Activated naive CD8-positive, alpha-beta T cell treated with anti-CD3 and anti-CD28 coated beads, Interleukin-2, amount 50 U/mL, for 24 hours (primary cell): ENCODE measurements at places on chromosomes 1 and 21.

DNA sequence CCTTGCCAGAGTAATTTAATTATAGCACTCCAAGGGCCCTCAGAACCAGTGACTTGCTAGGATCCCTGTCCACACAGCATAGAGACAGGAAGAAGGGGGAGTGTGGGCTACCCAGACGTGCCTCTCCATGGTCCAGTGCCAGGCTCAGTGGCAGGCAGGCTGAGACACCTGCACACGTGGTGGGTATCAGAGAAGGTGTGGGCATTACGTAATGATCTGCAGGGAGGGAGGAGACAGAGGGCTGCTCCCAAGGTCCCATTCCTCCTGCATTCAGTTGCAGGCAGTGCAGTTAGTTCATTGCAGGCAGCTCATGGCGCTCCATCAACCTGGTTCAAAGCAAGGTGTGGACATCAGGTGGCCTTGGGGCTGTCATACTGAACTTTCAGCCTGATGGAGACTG, 49.9 kb downstream of the C8B start:
- no peak for DNase-seq

DNA sequence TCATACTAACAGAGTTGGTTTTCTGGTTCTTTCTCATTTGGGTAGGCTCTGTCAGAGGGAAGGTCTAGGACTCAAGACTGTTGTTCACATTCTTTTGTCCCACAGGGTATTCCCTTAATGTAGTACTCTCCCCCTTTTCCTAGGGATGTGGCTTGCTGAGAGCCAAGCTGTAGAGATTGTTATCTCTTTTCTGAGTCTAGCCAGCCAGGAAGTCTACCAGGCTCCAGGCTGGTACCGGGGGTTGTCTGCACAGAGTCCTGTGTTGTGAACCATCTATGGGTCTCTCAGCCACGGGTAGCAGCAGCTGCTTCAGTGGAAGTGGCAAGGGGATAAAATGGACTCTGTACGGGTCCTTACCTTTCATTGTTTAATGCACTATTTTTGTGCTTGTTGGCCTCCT, 226.4 kb downstream of the LBR start:
- DNase-seq, result no peak

GRCh38 chr1:151539321-151540020, 638 bp upstream of the TUFT1 start:
- peak; percentile 22 for DNase-seq

- no peak for DNase-seq
Measured at GRCh38 chr1:156751451-156751756, at the start of gene HDGF. TSS of gene HDGF (minus strand) at chr1:156751675. CDS start at chr1:156751429, 246 bp downstream.

- DNase-seq, result no peak
Measured at GRCh38 chr1:41557751-41558455, 73.4 kb upstream of the EDN2 start.

GRCh38 chr21:33902349-33902748, 13.3 kb downstream of the ATP5PO start:
- DNase-seq, result no peak

DNA sequence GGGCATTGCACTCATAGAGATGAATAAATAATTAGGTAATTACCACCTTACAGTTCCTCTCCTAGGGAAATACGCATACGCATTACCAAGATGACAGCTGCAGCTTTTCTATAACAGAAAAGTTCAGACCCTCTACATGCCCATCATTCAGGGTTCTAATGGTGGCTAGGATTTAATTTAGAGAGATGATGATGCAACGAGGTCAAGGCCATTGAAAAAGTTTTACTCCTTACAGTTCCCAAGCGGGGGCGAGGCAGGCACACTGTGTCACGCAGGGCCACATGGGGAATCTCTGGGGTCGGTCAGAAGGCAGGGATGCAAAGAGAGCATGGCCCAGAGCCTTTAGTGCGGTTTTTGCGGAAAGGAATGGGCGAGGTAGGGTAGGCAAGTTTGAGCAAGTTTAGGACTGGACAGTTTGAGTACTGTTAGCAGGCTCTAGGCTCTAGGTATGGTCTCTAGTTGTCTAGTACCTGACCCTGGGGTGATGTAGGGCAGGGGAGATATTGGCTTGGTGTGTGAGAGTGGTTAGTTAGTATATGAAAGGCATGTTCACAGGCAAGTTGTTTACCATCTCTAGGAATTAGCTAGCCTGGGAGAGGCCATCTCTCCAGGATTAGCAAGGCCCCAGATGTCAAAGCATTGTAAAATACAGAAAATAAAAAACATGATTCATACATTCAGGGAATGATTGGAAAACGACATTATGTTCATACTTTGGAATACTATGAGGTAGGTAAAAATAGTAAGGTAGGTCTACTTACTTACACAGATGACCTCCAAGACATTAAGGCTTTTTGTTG, 29.6 kb upstream of the ID3 start:
- no peak for DNase-seq

- no peak for DNase-seq
Measured at GRCh38 chr1:225945564-225945963, 4.5 kb upstream of the LEFTY2 start.

- no peak for DNase-seq
Measured at GRCh38 chr1:162631546-162632191, 595 bp upstream of the DDR2 start.

DNA sequence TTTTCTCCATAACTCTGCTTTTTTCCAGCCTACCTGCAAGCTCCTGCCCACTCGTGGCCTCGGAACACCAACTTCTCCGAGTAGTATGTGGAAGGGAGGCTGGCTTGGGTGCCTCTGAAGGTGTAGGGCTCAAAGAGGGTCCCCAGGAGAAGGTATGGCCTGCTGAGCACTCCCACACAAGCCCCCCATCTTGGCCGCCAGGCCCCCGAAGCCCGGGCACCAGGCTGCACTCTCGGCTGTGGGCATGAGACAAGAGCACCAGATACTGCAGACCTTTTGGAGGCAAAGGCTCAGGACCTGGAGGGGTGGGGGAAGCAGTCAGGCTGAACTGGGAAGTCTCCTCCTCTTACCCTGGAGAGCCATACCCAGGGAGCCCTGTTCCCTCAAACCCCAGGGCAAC, 1.7 kb downstream of the ZNF692 start:
- DNase-seq, result no peak

DNA sequence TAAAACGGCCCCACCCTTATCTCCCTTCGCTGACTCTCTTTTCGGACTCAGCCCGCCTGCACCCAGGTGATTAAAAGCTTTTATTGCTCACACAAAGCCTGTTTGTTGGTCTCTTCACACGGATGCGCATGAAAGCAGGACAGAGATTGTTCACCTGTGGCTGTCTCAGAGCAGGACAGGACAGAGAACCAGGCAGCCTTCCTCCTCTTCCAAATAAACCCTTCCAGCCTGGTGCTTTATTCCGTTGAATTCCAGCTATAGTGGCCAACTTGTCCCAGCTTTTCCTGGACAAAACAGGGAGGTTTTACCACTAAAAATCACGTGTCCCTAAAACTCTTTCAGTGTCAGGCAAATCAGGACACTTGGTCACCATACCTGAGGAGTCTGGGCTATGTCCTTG, 9.5 kb upstream of the DMRTB1 start:
- DNase-seq, result no peak

GRCh38 chr1:81327743-81328142, 473.0 kb upstream of the ADGRL2 start:
- DNase-seq, result no peak

- no peak for DNase-seq
Measured at GRCh38 chr1:3674100-3675094, 22.1 kb downstream of the TP73 start.

DNA sequence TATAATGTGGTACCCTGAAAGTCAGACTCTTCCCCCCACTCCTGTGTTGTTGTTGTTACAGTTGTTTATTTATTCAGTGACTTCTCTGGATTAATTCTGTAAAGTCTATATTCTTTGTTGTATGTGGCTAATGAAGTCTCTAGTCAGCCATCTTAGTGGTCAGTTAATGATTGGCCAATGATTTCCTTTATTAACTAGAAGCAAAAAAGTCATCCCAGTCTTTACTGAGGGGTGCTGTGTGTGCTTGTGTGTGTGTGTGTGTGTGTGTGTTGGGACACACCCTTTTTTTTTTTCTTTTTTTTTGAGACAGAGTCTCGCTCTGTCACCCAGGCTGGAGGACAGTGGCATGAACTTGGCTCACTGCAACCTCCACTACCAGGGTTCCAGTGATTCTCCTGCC, 37.3 kb upstream of the HYI start:
- no peak for DNase-seq

DNA sequence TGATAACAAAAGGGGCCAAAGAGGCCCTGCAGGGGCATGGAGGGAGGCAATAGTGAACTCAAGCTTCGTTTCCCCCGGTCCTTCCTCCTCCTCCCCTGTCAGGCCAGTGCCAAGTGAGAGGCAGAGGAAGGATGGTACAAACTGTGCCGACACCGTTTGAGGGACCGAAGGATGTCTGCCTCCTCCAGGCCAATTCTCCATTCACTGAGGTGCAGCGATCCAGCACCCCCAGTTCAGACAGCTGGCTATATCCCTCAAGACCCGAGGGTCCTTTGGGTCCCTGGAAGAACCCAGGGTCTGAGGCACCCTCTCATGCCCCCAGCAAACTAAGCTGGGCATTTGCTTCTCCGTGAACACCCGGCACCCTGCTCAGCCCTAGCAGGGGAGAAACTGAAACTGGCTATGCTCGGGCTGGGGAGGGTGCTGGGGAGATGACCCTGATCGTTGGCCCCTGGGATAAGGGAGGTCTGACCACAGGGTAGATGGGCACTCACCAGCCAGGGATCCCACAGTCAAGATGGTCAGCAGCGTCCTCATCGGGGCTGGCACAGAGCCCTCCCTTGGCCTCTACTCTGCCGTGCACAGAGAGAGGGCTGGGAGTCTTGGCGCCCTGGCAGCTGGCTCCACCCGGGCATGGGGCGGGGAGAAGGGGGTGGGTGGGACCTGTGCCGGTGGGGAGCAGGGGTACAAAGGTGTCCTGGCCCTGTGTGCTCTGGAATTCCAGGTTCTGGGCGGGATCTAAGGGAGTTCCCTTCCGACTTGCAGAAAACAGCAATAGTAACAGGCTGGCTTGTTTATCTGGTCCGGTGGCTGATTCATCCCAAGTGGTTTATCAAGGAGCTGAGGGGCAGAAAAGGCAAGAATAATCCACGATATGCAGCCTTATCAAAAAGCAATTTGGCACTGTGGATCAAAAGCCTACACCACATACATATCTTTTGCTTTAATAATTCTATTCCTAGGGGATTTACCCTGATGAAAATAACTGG, at the start of gene IL22RA1:
Gene IL22RA1, minus strand, starts transcription at position 595 of the 989 bp plus-strand sequence. Its CDS starts 58 bp downstream, at position 537.
- no peak for DNase-seq

DNA sequence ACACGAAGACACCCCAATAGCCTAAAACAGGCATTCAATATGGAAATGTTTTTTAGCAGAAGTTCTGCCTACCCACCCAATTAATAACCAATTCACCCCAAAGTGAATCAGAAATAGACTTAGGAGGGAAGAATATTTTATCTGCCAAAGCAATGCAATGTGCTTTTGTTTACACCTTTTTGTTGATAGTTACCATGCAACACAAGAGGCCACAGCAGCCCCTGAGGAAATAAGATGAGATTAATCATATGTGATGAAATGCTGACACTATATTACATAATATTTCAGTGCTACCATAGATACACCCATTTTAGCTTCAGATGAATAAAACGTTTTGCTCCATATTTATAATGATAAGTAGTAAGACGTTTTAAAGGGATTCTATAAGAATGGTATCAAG, 60.9 kb upstream of the RGS2 start:
- no peak for DNase-seq

GRCh38 chr21:34189506-34189905, 116.1 kb downstream of the MRPS6 start:
- no peak for DNase-seq
